MG63 (cell line): ENCODE measurements at places on chromosomes 2 and 18. TPM values are rescaled to one million over a fixed set of nuclear protein-coding genes. Genes with fewer than 3 reads are reported as not detected.

Gene LOXL3
- total RNA-seq = 17.8 and 22.9 TPM in 2 replicates

Gene CIB4
- total RNA-seq = not detected in 2 replicates

Gene HAAO
- not detected in 2 replicates for total RNA-seq

- no peak for DNase-seq
These were observed 126.7 kb downstream of the DDX1 start for GRCh38 chr2:15718103-15718943.

Gene SH3RF3
- 0.22 and 0.82 TPM in 2 replicates for total RNA-seq

DNA sequence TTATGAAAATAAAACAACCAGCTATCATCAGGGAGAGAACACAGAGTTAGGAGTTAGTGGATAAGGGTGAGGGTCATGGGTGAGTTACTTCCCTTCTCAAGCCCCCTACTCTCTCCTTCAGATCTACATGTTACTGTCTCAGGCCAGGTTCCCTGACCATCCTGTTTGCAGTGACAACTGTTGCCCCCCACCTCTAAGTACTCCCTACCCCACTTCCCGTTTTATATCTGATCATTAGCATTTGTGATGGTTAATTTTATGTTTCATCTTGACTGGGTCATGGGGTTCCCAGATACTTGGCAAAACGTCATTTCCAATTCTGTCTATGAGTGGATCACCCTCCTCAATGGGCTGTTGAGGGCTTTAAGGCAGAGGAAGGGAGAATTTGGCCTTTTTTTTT is 32.8 kb upstream of the ATP8B1 start:
- no peak for DNase-seq

Gene APOB
- not detected in 2 replicates for total RNA-seq
